Aorta (tissue), 5 donors: ENCODE measurements at places on chromosomes 6 and 20.
A peak's percentile ranks its signal among the peaks of the same experiment; 100 is the strongest.

DNA sequence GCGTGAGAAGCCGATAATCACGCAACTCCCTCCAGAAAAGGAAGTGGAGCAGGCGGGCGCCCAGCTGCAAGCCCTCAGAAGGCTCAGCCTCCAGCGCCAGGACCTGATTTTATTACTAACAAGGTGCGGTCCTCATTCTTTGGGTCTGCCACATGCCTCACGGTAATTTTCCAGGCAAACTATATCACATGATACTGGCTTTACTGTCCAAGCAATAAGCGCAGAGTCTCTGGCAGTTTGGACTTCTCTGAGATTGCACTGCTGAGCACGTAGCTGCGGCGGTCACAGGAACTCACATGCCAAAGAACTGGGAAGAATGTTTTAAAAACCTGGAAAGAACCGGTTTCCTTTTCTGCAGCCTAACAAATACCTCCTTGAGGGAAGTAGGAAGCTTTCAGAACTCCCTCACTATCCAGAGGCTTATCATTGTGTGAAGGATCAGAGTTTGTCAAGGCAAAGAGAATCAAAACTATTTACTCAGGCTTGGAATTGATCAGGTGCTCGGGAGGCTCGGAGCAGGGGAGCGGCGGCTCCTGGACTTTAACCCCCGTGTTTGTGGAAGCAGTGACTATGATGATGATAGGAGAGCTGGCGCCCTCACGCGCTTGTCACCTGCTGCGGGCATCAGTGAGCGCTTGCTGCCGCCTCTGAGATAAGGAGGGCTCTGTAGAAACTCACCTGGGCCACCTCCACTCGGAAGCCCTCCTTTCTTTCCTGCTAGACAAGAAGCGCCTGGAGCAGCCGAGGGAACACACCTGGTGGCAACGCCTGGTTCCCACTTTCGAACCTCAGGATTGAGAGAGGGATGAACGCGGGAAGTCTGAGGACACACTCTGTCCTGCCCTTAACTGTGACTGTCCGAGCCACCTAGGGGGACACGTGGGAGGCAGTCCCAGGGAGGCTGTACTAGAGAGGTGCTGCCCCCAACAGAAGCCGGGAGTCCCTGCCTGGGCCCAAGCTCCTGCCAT lies 27.2 kb upstream of the SYNJ2 start:
- no peak for DNase-seq

DNA sequence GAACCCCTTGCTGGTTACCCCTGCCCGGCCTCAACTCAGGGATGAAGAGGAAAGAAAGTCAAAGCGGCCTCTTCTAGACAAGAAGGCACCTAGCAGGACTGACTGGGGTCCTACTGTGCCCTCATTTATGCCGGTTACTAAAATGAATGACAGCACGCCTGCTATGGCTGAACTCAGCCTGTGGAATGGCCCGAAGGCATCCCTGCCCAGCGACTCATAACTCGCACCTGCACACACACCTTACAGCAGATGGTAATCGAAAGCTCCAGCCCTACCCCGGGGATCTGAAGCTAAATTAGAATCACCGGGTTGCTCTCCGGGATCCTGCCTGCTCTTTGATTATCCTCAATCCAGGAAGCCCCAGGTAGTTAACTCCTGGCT lies 747 bp upstream of the TXNDC5 start:
- no peak for DNase-seq

- no peak for DNase-seq
Measured at GRCh38 chr6:140572129-140572528, 1197.7 kb upstream of the CITED2 start.

- no peak for DNase-seq
Measured at GRCh38 chr6:55726144-55726543, 147.2 kb upstream of the HMGCLL1 start.

DNA sequence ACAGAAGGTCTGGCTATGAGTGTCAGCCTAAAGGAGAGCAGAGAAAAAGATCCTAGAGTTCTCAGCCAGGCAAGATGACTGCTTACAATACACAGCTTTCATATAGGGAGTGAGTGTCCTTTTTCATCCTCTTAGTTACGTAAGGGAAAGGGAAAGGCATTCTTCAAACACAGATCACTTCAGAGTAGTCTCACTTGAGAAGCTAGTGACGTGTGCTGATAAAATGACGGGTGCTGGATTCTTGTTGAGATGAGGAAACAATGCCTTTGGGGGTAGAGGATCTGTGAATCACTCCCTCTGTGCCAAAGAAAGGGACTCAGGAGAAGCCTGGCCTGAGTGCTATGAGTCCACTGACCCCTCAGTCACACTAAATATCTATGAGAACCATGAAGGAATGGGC lies 117.3 kb downstream of the QRSL1 start:
- no peak for DNase-seq

GRCh38 chr6:17865243-17865642 lies 122.2 kb downstream of the KIF13A start:
- DNase-seq, result no peak

DNA sequence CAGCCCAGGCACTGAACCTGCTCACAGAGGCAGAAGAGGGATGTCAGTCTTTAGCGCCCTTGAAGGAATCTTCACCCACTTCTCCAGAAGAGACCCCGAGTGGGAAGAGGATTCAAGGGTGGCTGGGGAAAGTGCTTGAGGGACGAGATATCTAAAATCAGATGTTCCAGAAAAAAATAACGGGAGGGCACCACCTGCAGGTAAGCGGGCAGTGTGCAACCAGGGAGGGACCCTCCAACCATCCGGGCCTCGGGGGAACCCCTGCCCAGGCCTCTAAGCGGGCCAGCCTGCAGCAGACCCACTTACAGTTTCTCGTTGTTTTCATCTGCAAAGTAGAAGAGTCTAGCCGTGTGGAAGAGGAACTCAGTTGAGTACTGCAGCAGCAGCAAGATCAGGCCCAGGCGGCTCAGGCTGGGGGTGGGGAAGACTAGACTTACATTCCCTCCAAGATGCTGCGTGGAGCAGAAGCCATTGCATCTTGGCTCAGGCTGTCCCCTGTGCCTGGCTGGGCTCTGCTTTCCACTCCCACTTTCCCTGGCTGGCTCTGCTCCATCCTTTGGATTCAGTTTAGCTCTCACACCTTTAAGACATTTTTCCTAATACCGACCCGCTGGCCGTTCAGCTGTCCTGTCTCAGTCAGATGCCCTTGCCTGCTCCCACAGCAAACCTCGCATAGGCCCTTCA lies 71.0 kb downstream of the TRAM2 start:
- DNase-seq, result no peak

DNA sequence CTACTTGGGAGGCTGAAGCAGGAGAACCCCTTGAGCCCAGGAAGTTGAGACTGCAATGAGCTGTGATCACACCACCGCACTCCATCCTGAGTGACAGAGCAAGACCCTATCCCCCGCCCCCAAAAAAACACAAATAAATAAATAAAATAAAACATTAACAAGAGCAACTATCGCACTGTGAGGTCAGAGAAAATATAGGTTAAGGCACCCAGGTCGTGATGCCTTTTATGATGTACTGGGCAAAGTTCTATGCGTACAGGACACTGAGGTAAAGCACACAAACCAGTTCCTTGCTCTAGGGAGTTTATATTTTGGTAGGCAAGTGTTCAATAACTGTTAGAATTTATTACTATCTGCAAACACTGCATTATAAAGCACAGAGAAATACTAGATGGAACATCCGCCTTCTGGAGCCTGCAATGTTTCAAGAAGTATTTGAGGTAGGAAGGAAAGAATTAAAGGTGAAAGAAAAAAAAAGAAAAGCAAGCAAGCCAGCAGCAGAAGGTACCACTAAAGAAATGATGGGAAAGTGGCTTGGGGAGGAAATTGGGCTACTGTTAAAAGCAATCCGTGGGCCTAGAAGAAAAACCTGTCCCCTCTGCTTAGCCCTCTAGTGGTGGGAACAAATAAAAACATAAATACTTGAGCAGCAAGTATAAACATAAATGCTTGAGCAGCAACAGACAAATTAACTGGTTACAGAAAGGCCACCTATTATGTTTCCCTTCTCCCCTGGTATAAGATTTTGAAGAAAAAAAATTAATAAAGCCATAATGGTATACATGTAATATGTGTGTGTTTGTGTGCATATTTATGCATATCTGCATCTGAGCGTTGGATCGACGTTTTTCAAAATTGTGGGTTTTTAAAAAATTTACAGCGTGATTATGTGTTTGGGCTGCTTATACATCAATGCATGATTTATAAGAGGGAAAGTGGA lies 128.0 kb downstream of the PHACTR1 start:
- no peak for DNase-seq

DNA sequence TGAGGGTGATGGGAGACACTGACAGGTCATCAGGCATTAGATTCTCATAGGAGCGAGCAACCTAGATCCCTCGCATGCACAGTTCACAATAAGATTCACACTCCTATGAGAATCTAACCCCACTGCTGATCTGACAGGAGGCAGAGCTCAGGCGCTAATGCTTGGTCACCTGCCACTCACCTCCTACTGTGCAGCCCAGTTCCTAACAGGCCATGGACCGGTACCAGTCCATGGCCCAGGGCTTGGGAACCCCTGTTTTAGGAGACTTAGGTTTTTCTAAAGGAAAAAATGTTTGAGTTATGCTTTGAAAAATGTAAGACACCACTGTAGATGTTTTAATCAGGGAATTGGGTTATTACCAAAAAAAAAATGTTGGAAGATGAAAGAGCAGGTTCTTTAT lies 6.7 kb downstream of the HLA-E start:
- DNase-seq, result no peak

GRCh38 chr20:58048096-58048702 lies 180.3 kb downstream of the ANKRD60 start:
- DNase-seq, result peak; percentile 28

DNA sequence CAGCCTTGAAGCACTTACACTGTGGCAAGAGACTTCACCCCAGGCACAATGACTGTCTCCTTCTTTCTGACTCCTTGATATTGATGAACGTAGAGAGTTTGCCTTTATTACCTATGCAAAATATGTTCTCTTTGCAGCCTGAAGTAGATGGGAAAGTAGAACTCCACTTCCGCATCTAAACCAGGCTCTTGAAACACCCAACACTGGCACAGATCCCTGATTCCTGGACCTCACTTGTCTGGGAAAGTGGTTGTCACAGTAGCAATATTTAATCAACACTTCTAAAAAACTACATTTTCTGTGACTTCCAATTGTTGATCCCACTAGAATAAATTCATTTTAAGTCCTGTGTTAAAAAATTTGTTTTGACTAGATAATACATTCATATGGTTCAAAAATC lies 143.1 kb downstream of the CDK19 start:
- no peak for DNase-seq

DNA sequence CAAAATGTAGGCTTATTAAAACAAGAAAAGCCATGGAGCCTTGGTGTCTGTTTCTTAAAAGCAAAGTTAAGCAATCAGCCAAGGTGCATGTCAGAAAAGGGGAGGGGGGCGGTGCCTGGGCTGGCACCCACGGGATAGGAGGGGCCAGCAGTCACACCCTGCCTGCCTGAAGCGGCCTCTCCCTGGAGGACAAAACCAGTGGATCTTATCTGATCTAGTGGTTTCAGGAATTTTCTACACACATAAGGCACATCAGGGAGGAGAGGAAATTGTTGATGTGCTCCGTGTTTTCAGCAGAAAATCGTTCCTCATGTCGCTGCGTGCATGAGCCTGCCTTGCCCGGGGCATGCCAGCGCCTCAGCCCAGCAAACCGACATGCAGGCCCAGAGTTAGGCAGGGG lies 276.4 kb downstream of the TAF4 start:
- no peak for DNase-seq

- DNase-seq, result no peak
Measured at GRCh38 chr6:155813548-155813947, 357.9 kb upstream of the NOX3 start.

DNA sequence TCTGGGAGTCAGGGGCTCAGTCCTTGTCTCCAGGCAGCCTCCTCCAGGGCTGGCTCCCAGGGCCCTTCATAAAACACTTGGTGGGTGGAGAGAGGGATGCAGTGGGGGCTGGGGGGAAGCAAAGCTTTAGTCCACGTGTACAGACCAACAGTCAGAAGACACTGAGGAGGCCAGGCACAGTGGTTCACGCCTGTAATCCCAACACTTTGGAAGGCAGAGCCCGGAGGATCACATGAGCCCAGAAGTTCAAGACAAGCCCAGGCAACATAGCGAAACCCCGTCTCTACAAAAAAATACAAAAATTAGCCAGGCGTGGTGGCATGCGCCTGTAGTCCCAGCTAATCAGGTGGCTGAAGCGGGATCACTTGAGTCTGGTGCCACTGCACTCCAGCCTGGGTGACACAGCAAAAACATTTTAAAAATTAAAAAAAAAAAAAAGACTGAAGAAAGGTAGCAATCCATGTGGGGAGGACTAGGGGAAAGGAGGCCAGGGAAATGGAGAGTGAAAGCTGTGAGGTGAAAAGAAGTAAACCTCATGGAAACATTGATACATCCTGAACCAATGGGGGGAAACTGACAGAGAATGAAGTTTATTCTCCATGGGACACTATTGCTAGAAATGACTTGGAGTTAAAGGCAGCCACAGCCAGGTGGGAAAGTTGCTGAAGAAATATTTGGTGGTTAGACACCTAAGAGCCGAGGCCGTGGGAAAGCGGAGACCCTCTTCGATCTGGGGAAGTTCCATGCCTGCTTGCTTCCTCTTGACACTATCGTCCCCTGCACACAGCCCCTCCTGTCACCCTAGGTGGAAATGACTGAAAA lies 35.4 kb downstream of the PIM1 start:
- DNase-seq, result no peak

DNA sequence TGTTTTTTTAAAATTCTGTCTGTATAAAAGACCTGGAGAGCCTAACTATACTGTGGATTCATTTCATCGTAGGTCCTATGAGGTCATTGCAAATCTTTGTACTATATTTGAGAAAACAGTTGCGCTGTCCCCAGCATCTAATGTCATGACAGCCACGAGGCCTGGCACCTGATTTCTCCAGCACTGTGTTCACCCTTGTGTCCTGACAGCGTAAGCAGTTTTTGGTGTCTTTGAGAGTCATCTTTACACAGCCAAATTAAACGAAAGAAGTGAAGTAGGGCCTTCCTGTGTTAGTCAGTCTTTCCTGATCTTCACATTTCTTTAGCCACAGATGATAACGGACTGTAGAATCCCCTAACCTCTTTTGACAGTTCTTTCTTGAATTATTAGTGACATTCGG lies 70.6 kb upstream of the PHACTR2 start:
- no peak for DNase-seq

GRCh38 chr20:47521059-47521808 lies 19.5 kb downstream of the NCOA3 start:
- DNase-seq, result no peak

GRCh38 chr20:8309634-8310033 lies 177.6 kb downstream of the PLCB1 start:
- DNase-seq, result no peak

GRCh38 chr20:43666376-43667328 lies at the start of gene MYBL2:
MYBL2 (plus strand) TSS chr20:43667114; CDS start chr20:43667284, 170 bp downstream.
- peak; percentile 61 for DNase-seq

DNA sequence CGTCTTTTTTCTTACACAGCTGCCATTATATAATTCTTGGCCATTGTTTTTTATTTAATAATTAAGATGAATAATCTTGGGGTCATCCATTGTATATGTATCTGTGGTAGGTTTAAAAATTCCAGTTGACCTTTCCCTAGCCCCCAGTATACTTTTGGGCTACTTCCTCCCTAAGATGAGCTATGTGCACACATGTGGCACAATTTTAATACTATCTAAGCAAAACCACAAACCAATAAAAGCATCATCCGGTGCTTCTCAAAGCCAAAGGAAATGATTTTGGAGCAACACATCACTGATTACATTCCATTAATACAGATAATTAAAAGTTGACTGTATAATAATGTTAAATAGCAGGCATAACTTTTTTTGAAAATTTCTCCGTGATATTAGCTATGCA lies 161.2 kb downstream of the ATXN1 start:
- DNase-seq, result no peak

GRCh38 chr6:81105998-81106397 lies 646.5 kb downstream of the TENT5A start:
- no peak for DNase-seq
